ENCODE measurements at places on chromosomes 3 and 15.

GRCh38 chr15:70343961-70344621, 246.4 kb upstream of the TLE3 start:
- DNase-seq, result no peak

DNA sequence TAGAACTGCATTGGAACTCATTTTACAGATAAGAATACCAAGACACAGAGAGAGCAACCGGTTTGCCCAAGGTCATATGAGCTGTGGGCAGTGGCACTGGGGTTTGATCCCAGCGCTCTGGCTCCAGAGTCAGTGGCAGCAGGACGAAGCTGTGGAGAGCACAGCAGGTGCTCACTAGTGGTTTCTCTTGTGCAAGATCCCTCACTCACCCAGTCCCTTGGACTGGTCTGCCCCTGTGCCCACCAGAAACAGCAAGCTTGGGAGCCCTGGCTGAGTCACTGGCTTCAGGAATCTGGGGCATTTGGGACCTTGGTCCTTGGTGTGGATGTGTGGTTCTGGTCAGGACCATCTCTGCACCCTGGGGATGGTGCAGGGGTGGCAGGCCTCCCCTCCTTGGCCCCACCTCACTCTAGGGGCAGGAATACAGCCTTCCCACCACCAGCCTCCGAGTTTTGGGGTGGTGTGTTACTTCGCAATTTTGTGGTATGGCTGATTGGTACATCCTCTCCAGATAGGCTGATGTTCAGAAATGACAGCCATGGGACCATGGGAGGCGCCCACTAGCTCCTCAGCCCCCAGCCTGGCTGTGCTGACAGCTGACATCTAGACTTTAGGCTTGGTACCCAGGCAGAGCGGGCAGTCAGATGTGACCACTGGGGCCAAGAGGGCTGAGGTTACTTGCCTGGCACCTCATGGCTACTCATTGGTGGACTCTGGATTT, 104.6 kb downstream of the LSM3 start:
- DNase-seq, result no peak

GRCh38 chr3:145737952-145738351, 423.0 kb downstream of the PLOD2 start:
- DNase-seq, result no peak

- peak; percentile 40 for DNase-seq
Observed at GRCh38 chr3:154779571-154779970, 300.5 kb upstream of the MME start.

- DNase-seq, result no peak
Observed at GRCh38 chr3:45679805-45680204, 9.4 kb upstream of the SACM1L start.

GRCh38 chr3:188911026-188911850, 260.5 kb upstream of the TPRG1 start:
- no peak for DNase-seq

DNA sequence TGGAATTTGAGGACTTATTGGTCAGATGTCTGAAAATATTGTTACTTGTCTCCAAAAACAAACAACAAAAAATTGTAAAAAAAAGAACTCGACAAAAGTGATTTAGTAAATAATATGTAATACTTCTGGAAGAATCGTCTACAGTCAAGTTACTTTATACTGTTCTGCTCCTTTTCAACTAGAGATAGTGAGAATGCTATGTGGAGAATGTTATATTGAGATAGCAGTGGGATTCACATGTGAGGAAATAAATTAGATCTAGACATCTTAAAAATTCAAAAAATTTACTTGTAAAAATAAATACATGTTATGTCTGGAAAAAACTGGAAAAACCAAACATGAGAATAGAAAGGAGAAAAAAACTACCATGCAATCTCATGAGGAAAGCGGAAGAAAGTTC, 64.9 kb downstream of the SGO1 start:
- DNase-seq, result no peak

- DNase-seq, result no peak
Observed at GRCh38 chr15:42129364-42129763, 27.1 kb downstream of the PLA2G4F start.

- DNase-seq, result no peak
Observed at GRCh38 chr3:169062501-169062900, 601.0 kb downstream of the MECOM start.

GRCh38 chr15:72319360-72319984, 485 bp downstream of the CELF6 start:
- DNase-seq, result no peak

- no peak for DNase-seq
Observed at GRCh38 chr3:63909431-63909830, 2.8 kb downstream of the SCAANT1 start.

DNA sequence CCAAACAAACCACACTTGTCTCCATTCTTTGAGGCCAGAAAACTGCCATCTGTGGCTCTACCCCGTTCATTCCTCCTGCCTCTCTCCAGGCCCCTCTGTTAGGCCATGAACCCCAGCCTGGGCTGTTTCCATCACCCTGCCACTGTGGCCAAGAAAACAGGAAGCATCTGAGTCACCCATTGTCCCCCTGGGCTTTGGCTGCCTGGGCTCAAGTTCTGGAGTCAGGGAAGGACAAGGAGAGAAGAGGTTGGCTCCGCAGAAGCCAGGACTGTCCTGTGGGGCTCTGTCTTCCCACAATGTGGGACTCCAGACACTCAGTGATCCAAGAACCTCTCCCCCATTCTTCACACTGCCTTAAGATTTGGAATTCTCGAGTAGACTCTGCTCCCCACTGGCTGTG, 14.8 kb upstream of the LCTL start:
- no peak for DNase-seq

- no peak for DNase-seq
Observed at GRCh38 chr3:123713211-123713610, 128.4 kb upstream of the HACD2 start.

GRCh38 chr3:19527746-19528145, 379.4 kb downstream of the KCNH8 start:
- no peak for DNase-seq

DNA sequence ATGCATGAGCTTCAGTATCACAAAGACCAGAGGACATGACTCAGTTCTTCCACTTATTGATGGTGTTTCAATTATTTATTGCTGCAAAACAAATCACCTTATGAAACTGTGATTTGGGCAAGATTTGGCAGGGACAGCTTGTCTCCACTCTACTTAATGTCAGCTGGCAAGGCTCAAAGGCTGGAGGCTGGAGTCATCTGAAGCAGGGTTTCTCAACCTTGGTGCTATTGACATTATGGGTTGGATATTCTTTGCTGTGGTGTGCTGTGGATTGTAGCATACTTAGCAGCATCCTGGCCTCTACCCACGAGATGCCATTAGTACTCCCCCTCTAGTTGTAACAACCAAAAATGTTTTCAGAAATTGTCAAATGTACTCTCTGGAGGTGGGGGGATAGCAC, 138.8 kb upstream of the PEX5L start:
- no peak for DNase-seq

- no peak for DNase-seq
Observed at GRCh38 chr15:38991701-38992100, 427.1 kb upstream of the RASGRP1 start.
